ENCODE measurements at places on chromosomes 12 and 14.
A peak's percentile ranks its signal among the peaks of the same experiment; 100 is the strongest.

DNA sequence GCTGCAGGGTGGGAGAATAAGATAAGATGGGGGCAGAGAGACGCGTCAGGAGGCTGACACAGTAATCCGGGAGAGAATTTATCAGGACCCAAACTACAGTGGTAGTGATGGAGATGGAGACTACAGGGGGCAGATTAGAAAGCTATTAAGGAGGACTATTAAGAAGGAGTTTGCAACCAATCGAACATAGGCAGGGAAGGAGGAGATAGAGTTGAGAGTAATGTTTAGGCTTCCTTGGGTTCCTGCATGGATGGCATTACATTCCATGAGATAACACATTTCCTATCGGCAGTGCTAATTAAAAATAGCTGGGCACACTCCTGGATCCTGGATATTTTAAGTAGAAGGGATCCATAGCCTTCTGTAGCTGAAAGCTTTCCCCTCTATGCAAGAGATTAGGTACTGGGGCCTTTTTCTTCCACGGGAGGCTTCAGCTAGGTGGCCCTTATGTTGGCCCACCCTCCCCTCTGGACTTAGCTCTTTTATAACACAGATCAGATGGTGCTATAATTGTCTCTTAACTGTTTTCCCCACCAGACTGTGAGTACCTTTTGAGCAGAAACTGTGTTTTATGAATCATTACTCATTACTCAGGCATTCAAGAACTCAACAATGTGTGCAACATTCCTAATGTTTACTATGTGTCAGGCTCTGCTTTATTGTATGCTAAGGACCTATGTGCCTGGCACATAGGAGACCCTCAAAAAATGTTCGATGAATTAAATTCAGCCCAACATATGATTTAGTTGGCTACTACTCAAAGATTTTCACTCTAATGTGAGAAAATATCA, 113.0 kb downstream of the RMST start:
- no peak for DNase-seq

GRCh38 chr14:95237958-95238340, 80.6 kb upstream of the DICER1 start:
- no peak for DNase-seq

GRCh38 chr14:104291123-104292000, 153.0 kb downstream of the KIF26A start:
- DNase-seq = no peak

GRCh38 chr12:31578632-31579031, 12.3 kb downstream of the DENND5B start:
- peak; percentile 5 for DNase-seq

All from HFFc6 (cell line).